ENCODE measurements at places on chromosomes 6 and 20.

- H3K36me3 ChIP-seq = peaks cover 3% of the 10 kb centered on the region
- DNase-seq = no peak
- no peak overlapping the region for H3K4me3 ChIP-seq
- H3K27me3 ChIP-seq = no peaks in the 10 kb centered on the region
- peaks cover 3% of the 10 kb centered on the region for H3K4me1 ChIP-seq
- no peak overlapping the region for H3K27ac ChIP-seq
These were observed 126.9 kb upstream of the FAM83B start for GRCh38 chr6:54719633-54720032.

- H3K4me3 ChIP-seq = no peak overlapping the region
- no peak for DNase-seq
- H3K4me1 ChIP-seq = no peaks in the 10 kb centered on the region
- no peaks in the 10 kb centered on the region for H3K36me3 ChIP-seq
- peaks cover 8% of the 10 kb centered on the region for H3K27me3 ChIP-seq
- no peak overlapping the region for H3K27ac ChIP-seq
These were observed 212.1 kb upstream of the PHACTR1 start for GRCh38 chr6:12504325-12504966.

- H3K27ac ChIP-seq = no peak overlapping the region
- DNase-seq = no peak
- no peaks in the 10 kb centered on the region for H3K36me3 ChIP-seq
- peaks cover 7% of the 10 kb centered on the region for H3K4me1 ChIP-seq
These were observed 253.1 kb upstream of the SUPT3H start for GRCh38 chr6:45630801-45631200.

GRCh38 chr6:159620947-159621346 lies 72.1 kb downstream of the SOD2 start:
- no peaks in the 10 kb centered on the region for H3K4me1 ChIP-seq
- no peaks in the 10 kb centered on the region for H3K27me3 ChIP-seq
- H3K27ac ChIP-seq = no peak overlapping the region
- no peak overlapping the region for H3K4me3 ChIP-seq

DNA sequence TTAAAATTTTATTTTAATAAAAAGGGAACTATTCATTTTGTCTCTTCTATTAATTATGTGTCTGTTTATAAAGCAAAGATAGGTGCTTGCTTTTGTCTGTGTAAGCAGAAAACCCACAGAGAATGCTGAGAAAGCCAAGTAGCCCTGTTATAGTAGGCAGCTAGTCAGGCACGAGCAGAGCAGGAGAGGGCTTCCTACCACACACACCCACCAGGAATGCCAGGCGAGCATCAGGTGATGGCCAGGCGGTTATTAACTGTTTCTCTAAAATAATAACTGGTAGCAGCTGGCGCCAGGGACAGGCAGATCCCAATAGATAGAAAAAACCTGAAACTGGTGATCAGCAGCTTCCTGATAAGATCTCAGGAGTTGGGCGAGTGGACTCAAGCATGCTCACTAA lies 15.7 kb downstream of the C6orf15 start:
- H3K4me3 ChIP-seq = no peak overlapping the region
- H3K27ac ChIP-seq = peak overlapping the region; percentile 17
- peaks cover 33% of the 10 kb centered on the region for H3K4me1 ChIP-seq
- no peaks in the 10 kb centered on the region for H3K27me3 ChIP-seq

GRCh38 chr20:62736026-62736406 lies 27.4 kb downstream of the NTSR1 start:
- peaks cover 2% of the 10 kb centered on the region for H3K36me3 ChIP-seq
- no peak overlapping the region for H3K4me3 ChIP-seq
- no peak for DNase-seq
- H3K4me1 ChIP-seq = peaks cover 15% of the 10 kb centered on the region
- no peaks in the 10 kb centered on the region for H3K27me3 ChIP-seq

- H3K27ac ChIP-seq = no peak overlapping the region
- H3K4me3 ChIP-seq = no peak overlapping the region
- H3K4me1 ChIP-seq = no peaks in the 10 kb centered on the region
- no peak for DNase-seq
These were observed 43.2 kb downstream of the COL21A1 start for GRCh38 chr6:56204134-56204533.

- H3K4me3 ChIP-seq = no peak overlapping the region
- no peaks in the 10 kb centered on the region for H3K4me1 ChIP-seq
- H3K36me3 ChIP-seq = no peaks in the 10 kb centered on the region
- H3K27ac ChIP-seq = no peak overlapping the region
- no peak for DNase-seq
- H3K27me3 ChIP-seq = no peaks in the 10 kb centered on the region
These were observed 414.3 kb downstream of the KIF16B start for GRCh38 chr20:16158976-16159286.

- H3K4me3 ChIP-seq = no peak overlapping the region
- no peaks in the 10 kb centered on the region for H3K27me3 ChIP-seq
- no peak for DNase-seq
- no peak overlapping the region for H3K27ac ChIP-seq
These were observed 158.6 kb upstream of the RIMS1 start for GRCh38 chr6:71727632-71728294.

DNA sequence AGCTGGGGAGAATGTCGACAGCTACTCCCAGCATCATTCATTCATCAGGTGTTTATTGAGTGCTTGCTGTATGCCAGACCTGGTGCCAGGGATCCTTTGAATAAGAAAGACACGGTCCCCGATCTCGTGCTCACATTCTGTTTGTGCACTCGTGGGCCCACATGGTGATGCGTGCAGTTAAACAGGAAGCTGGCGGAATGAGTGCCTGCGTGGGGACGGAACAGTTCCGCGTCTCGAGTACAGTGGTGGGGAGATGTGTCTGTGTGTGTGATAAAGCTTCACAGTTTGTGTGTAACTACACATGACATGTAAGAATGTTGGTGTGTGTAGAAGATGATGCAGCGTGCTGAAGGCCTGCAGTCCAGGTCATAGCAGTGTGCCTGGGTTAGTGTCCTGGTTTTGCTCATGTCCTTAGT lies 6.5 kb downstream of the RBM38 start:
- peak overlapping the region; percentile 92 for H3K4me3 ChIP-seq
- DNase-seq = peak; percentile 4
- H3K36me3 ChIP-seq = peaks cover 5% of the 10 kb centered on the region
- H3K27me3 ChIP-seq = no peaks in the 10 kb centered on the region
- H3K4me1 ChIP-seq = peaks cover 60% of the 10 kb centered on the region

DNA sequence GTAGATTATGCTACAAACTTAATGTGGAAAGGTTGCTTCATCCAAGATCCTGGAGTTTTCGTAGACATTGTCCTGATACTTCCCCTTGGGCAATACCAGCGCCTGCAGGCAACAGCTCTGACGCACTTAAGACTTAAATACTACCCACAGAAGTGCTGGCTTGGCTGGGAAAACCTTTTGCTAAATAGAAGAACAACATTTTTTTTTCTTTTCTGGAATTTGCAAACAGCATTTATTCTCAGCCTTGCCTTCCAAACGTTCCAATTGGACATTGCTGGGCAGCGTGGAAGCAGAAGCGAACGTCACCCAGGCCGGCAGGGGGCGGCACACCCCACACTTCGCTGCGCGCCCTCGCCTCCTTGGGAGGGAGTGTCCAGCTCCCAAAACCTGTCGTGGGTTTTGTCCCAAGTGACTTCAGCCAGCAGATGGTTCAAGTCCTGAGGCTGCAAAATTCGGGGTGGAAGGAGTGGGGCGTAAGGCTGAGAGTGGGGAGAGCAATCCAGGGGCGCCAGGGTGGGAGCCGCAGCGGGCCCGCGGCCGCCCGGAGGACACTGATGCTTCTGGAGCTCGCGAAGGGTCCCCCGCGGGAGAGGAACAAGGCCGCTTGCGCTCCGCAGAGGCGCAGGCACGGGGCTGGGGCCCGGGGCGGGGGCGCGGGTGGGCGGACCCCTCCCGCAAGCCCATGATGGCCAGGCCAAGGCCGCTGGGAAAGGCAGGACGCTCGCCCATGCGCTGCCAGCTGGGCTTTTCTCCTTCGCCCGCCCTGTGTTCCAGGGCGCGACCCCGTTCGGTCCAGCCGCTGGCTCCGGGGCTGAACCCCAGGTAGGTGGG lies 60.8 kb upstream of the MAP3K4 start:
- peak overlapping the region; percentile 89 for H3K4me3 ChIP-seq
- no peaks in the 10 kb centered on the region for H3K36me3 ChIP-seq
- DNase-seq = peak; percentile 52
- H3K4me1 ChIP-seq = peaks cover 16% of the 10 kb centered on the region

DNA sequence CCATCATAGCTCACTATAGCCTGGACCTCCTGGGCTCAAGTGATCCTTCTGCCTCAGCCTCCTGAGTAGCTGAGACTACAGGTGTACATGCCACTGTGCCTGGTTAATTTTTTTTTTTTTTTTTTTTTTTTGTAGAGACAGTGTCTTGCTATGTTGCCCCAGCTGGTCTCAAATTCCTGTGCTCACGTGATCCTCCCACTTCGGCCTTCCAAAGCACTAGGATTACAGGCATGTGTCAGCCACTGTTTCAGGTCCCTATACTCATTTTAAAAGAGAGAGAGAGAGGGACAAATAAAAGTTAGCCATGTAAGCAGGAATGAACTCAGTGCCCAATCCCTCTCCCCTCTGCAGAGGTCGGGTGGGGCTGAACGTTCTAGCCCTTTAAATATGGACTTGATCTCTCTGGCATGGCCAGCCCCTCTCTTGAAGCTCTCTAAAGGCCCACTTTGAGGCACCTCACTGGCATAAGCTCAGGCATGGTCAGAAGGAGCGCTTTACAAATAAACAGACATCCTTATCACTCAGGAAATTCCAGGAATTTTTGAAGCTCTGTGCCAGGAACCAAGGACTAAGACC lies 9.0 kb upstream of the SERPINB1 start:
- no peak for DNase-seq
- H3K27me3 ChIP-seq = no peaks in the 10 kb centered on the region
- peaks cover 38% of the 10 kb centered on the region for H3K4me1 ChIP-seq

DNA sequence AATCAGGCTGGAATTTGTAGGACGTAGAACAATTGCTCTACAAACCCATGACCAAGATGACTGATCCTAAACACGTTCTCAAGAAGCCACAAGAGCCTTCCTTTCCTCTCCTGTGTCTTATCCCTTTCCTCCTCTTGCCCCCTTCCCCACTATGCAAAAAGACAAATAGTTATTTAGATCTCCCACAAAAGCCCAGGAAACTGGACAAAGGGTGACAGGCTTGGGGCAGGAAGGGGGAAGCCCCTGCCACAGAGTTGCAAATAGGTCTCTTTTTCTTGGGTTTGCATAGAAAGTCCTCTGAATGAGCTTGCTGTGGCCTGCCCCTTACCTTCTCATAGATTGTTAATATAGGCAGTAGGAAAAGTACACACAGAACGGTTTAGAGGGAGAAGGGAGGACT lies 377.1 kb upstream of the BTBD3 start:
- no peak for DNase-seq
- no peaks in the 10 kb centered on the region for H3K36me3 ChIP-seq
- H3K4me1 ChIP-seq = no peaks in the 10 kb centered on the region
- no peaks in the 10 kb centered on the region for H3K27me3 ChIP-seq
- no peak overlapping the region for H3K27ac ChIP-seq

- DNase-seq = no peak
- H3K27ac ChIP-seq = no peak within 1 kb of the TSS
- H3K36me3 ChIP-seq = peaks cover 7% of the 10 kb centered on the region
- H3K27me3 ChIP-seq = peaks cover 82% of the 10 kb centered on the region
- peak within 1 kb of the TSS; percentile 87 for H3K4me3 ChIP-seq
These were observed at the start of gene RSPO3 for GRCh38 chr6:127118298-127119101. RSPO3 (plus strand) TSS chr6:127118671; CDS start chr6:127119193, 522 bp downstream.

GRCh38 chr20:35279040-35279439 lies 1.1 kb upstream of the MMP24OS start:
- H3K27me3 ChIP-seq = no peaks in the 10 kb centered on the region
- H3K4me1 ChIP-seq = peaks cover 25% of the 10 kb centered on the region
- H3K36me3 ChIP-seq = peaks cover 2% of the 10 kb centered on the region
- peak overlapping the region; percentile 98 for H3K27ac ChIP-seq
- no peak for DNase-seq

DNA sequence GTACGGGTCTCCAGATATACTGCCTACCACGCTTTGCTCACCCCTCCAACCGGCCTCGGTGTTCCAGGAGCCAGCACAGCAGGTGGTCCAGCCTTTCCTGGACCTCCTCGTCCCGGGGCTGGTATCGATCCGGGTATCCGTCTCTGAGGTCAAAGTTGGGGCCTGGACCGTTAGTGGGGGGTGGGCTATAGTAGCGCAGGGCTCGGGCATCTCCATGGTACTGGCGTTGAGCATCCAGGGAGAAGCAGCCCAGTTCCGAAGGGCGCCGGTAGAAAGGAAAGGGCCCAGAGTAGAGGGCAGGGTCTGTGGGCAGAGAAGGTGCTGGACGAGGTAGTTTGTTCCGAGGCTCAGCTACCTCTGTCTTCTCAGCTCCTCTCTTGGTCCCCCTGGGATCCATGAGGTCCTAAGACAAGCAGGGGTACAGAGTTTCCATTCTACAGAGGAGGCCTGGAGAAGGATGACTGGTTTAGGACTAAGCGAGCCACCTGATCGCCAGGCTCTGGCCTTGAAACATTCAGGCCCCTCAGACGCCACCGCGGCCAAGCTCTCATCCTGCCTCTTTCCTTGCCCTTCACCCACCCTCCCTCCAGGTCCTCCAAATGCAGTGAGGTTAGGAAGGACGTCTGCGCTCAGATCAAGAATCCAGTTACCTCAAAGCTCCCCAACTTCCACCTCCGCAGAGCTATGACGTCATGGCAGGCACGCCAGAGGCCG lies 502 bp downstream of the DXO start:
- peak overlapping the region; percentile 100 for H3K27ac ChIP-seq
- peak overlapping the region; percentile 94 for H3K4me3 ChIP-seq
- no peak for DNase-seq
- peaks cover 7% of the 10 kb centered on the region for H3K36me3 ChIP-seq

DNA sequence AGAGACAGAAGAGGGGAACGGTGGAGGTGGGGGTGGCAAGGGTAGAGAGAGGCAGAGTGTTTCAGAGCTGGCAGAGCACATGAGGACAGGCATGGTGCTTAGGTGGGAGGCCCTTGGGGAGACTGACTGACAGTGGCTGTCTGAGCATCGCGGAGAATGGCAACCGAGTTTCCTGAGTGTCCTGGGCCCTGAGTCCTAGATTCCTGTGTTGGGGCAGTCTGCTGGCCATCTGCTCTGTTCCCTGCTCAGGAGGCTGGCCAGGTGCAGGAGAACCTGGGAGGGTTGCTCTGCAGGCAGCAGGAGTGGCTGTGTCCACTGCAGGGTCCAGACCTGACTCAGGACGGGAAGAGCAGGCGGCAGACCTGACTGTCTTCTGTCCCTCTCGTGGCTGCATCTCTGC lies 248.9 kb downstream of the LRFN2 start:
- H3K4me1 ChIP-seq = peaks cover 2% of the 10 kb centered on the region
- peaks cover 24% of the 10 kb centered on the region for H3K27me3 ChIP-seq
- no peak overlapping the region for H3K4me3 ChIP-seq
- peaks cover 2% of the 10 kb centered on the region for H3K36me3 ChIP-seq
- no peak overlapping the region for H3K27ac ChIP-seq

DNA sequence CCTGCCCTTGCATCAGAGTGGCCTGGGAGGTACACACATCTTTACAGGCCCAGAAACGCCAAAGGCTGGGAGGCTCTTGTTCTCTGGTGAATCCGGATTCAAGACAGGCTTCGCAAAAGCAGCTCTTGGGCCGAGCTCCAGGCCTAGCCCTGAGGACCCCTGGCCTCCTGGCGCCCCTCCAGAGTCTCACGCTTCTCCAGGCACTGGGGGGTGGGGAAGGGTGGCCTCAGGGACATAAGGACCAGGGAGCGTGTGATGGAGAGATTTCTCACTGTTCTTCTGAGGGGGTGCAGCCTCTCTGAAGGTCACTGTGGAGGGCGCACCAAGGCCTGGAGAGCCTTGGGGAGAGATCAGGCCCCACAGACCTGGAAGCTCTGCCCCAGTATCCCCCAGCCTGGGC lies 349.2 kb downstream of the ZFAND3 start:
- no peaks in the 10 kb centered on the region for H3K36me3 ChIP-seq
- DNase-seq = no peak
- H3K4me1 ChIP-seq = peaks cover 3% of the 10 kb centered on the region
- H3K4me3 ChIP-seq = no peak overlapping the region
- no peaks in the 10 kb centered on the region for H3K27me3 ChIP-seq

- H3K4me3 ChIP-seq = no peak overlapping the region
- no peaks in the 10 kb centered on the region for H3K4me1 ChIP-seq
- H3K27ac ChIP-seq = no peak overlapping the region
- DNase-seq = no peak
- H3K36me3 ChIP-seq = no peaks in the 10 kb centered on the region
These were observed 37.4 kb upstream of the JAG1 start for GRCh38 chr20:10710991-10711775.
